Vein endothelial cell (primary cell): ENCODE measurements at places on chromosomes 5 and 9. TPM values are rescaled to one million over a fixed set of nuclear protein-coding genes. Genes with fewer than 3 reads are reported as not detected.

The SNCAIP gene
- 23.5 and 37.4 TPM in 2 replicates for total RNA-seq

The PARP8 gene
- total RNA-seq, result 0.19 and 0.65 TPM in 2 replicates

The PCDHB12 gene
- total RNA-seq, result 0.76 and 0.98 TPM in 2 replicates

The LCN9 gene
- total RNA-seq, result not detected in 2 replicates
